ENCODE measurements at places on chromosomes 5 and 9.
A peak's percentile ranks its signal among the peaks of the same experiment; 100 is the strongest.

DNA sequence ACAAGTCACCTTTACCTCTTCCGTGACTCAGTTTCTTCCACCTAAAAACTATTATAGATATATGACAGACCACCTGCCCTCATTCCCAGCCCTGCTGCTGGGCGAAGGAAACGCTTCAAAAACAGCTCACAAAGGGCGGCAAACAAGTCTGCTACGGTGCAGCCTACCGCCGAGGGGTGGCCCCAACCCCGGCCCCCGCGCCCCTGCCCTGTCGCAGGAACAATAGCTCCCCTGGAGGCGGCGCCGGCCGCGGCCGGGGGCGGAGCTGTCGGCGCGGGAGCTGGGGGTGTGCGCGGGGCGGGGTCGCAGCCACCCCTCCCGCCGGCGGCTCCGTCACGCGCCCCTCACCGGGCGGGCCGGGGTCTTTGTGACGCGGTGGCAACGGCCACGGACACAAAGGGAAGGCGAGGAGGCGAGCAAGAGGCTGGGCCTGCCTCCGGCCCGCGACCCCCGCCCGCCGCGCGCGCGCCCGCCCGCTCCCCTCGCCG lies at the start of gene TMEFF1:
TMEFF1 (plus strand) TSS at position 362 of the 488 bp plus-strand sequence. CDS start 396 bp downstream, outside the sequence.
- peak; percentile 19 for DNase-seq

GRCh38 chr5:158483281-158483860 lies 616.3 kb downstream of the EBF1 start:
- DNase-seq = no peak

GRCh38 chr9:116506685-116507084 lies 180.4 kb upstream of the TRIM32 start:
- DNase-seq = no peak

DNA sequence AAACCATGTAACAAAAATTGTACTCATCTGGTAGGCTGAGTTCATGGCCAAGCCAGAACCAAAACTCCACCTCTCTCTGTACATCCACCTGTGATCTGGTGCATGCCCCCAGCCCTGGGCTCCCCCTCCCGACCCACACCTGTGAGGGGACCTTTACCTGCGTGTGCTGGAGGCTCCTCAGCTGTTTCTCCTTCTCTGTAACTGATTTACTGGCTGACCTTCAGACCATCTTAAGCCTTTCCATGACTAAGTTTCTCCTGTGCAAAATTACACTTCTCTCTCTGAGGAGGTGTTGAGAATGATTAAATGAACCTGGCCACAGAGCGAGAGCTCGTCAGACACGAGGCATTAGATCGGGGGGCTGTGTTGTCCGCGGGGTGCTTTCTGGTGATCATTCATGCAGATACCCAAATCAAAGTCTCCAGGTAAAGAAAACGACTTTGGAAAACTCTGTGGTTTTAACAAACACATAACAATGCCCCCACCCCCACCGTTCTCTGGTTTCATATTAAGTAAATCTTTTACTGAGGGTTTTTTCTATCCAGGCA lies 136.4 kb downstream of the SEMA5A start:
- DNase-seq = no peak

DNA sequence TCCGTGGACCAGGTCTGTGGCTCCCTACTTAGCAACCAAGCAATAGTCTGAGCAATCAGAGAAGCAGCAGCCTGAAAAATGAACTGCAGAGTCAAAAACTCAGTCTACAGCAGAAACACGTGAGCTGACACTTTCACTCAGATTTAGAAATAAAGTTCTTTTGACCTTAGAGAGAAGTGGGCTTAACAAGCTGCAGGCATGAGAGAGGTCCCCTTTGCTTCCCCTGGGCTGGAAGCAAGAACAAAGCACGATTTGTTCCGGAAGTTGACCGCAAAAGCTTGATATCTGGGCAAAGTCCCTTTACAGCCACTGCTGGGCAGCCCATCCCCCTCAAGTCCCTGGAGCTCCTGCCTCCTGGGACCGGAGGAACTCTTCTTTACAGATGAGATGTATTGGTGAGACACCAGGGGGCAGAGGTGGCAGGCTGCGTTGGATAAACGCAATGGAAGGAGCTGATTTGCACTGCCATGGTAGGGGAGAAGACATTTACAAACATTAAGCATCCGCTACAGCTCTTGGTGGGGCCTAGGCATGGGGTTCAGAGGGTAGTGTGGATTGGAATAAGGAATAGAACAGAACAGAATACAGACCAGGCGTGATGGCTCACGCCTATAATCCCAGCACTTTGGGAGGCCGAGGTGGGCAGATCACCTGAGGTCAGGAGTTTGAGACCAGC lies 5.8 kb upstream of the SOWAHA start:
- no peak for DNase-seq

DNA sequence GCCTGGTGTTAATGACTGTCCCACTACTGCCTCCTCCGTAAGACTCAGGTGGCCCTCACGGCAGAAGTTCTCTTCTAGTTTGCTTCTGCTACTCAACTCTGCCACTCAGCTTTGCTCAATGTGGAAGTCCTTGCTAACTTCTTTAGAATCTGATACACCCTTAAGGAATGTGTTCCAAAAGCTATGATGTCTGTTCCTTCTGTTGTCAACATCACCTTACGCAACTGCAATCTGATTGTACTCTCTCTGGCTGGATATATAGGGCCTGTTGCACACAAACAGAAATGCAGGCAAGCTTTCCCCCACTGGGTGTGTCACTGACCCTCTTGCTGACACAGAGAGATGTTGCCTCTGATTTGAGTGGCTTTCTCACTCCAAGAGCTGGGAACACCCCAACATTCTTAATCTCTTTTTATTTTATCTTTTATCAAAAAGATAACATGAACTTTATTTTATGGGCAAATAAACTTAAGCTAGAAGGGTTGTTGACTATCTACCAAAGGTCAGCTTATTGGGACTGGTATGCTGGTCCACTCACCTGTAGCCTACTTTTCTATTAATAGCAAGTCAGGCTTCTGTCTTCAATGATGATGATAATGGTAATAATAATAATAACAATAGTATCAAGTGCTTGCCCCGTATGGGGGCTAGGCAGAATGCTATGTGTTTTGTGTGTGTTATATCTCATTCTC lies 25.2 kb downstream of the TMEM252 start:
- DNase-seq = no peak

- DNase-seq = no peak
These were observed 37.4 kb downstream of the KIF2A start for GRCh38 chr5:62343428-62343827.

All from activated T-helper 9 cell treated with anti-CD3 and anti-CD28 coated beads, Interleukin-2, amount 50 U/mL, for 16 hours (primary cell).